ENCODE measurements at places on chromosomes 7 and 10.

- DNase-seq, result no peak
Measured at GRCh38 chr7:30659312-30659711, 22.9 kb downstream of the CRHR2 start.

GRCh38 chr10:28564905-28565304 lies 32.0 kb downstream of the WAC start:
- DNase-seq, result no peak

- no peak for DNase-seq
Measured at GRCh38 chr10:15120523-15120922, 23.4 kb downstream of the RPP38 start.

- no peak for DNase-seq
Measured at GRCh38 chr10:57964351-57964750, 303.3 kb downstream of the IPMK start.

GRCh38 chr7:112416127-112416526 lies 34.1 kb upstream of the IFRD1 start:
- no peak for DNase-seq

DNA sequence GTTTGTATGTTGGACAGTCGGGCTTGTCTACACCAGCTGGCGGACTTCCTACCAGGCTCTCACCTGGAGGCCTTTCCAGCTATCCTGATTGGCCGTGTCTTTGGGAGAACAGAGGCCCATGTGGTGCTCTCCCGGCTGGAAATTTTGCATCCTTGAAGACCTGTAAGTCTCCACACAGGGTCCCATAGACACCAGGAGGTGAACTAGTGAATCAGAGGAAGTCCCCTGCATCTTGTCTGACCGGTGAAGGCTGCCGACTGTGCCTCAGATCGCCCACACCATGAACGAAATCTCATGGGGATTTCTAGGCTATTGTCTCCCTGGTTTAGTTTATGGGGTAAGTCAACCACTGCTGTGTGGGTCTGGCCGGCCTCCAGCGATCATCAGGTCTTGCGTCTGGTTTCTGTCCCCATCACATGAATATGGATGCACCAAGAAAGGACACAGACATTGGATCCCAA lies 108.4 kb upstream of the LYZL2 start:
- DNase-seq, result no peak

DNA sequence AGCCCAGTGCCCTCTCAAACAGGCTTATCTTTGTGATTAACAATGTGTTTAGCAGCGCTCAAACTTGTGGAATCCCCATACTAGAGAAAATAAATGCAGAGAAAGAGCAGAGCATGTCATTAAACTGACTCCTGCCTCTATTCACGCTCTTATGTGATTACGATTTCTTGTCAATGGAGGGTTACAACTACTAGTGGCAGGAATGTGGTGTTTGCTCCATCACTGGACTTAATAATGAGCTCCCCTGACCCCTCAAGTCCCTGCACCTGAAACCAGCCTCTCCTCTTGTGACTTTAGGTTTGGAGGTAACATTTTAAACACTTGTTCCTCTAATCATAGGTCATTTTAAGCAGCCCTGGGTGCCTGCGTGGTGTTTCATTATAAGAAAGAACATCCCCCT lies 121.9 kb downstream of the PLPP4 start:
- DNase-seq, result no peak

- DNase-seq, result no peak
Measured at GRCh38 chr10:98666276-98666675, 219.5 kb upstream of the HPS1 start.

DNA sequence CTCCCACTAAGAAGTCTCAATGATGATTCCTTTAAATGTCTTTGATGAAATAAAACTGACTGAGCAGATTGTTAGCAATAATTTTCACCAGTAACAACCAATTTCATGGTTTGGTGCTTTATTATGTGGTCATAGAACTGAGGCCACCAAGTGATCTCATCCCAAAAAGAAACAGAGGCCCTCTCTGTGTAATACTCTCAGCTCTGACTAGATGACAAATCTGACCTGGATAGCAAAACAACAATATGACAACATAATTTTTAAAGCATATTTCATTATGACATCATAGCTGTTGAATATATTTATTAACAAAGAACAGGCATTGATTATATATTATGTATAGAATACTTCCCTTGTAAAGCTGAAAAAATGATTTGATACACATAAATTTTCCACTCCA lies 5.9 kb downstream of the SEMA3E start:
- DNase-seq, result no peak
